ENCODE measurements at places on chromosomes 2 and 18. TPM values are rescaled to one million over a fixed set of nuclear protein-coding genes. Genes with fewer than 3 reads are reported as not detected.

SCN3A gene
- total RNA-seq = 2.2 TPM

CDK15 gene
- total RNA-seq = 0.90 TPM

B4GALT6 gene
- total RNA-seq = 1.2 TPM

DNA sequence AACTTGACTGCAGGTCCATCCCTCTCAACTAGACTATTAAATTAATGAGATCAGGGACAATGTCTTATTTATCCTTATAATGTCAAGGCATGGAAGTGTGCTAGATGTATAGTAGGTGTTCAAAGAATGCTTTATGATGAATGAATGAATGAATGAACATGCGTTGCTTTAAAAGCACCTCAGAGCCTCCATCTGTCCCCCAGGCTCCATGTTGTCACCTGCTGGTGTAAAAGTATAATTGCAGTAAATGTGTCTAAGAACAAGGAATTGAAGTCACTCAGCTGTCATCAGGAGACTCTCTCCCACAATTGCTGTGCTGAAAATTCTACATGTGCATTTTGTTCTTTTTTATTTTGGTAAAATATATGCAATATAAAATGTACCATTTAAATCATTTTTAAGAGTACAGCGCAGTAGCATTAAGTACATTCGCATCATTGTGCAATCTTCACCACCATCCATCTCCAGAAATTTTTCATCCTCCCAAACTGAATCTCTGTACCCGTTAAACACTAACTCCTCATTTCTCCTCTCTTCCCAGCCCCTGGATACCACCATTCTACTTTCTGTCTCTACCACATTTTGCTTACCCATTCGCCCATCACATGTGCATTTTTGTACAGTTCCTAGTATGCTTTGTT, 52.6 kb downstream of the GNAL start:
- DNase-seq = no peak

DNA sequence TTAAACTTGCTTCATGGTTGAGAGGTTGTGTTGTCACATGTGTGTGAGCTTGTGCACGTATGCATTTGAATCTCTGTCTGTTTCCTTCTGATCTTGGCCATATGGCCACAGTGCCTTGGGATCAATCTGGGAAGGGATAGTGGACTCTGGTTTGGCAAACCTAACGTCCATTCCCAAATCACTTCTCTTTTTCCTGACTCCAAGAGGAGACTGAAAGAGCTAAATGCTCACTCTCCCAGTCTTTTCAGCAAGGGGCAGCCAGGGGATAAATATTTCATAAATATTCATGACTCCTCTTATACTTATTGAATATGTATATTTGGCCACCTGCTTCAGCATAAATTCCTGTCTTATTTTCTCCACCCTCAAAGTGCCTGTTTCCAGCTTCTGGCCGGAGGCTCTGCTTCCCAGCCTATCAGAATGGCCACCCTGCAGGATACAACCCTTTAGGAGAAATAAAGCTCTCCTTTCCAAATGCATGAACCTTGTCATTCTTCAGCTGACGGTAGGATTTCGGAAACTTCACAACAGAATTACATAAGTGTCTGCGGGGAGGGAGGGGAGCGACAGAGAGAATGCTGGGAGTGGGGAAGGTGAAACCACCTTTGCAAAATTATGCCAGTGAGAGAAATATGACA, 112.2 kb upstream of the COPS8 start:
- no peak for DNase-seq

- no peak for DNase-seq
These were observed 74.3 kb upstream of the EML6 start for GRCh38 chr2:54649191-54649590.

- no peak for DNase-seq
These were observed 124.9 kb downstream of the CSRNP3 start for GRCh38 chr2:165594231-165594934.

- no peak for DNase-seq
These were observed 127.4 kb upstream of the MSH6 start for GRCh38 chr2:47655563-47655880.

Measured in tibial nerve (tissue), 4 donors.